ENCODE measurements at places on chromosomes 3 and 15.

DNA sequence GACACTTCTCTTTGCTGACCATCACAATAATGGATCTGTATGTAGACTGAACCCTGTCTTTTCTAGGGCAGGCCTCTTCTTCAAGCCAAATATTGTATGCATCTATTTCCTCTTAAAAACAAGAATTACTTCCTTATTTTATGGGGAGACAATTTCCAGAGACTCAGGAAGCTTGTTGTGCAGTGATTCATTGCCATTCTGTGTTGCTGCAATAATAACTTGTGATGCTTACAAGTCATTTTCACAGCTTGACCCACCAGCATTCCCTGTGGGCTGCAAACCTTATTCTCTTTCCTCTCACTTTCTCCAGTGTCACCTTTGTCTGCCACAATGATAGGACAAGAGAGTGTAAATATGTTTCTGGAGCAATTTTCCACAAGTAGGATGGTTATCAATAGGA is 276.7 kb upstream of the SGO1 start:
- DNase-seq: no peak

DNA sequence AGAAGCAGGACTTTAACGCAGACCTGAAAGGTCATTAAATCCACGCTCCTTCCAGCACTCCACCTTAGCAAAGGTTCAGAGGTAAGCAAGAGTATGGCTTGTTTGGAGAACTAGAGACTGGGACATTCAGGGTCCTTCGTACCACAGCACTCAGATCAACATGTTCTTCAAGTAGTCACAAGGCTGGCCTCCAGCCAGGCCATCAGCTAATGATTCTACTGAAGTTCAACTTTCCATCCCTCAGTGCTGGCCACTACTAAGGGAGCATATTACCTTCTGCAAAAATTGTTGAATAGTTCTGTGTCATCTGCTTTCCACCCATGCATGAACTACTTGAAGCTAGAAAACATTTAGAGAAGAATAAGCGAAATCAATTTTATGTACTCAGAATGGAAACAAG is 17.6 kb downstream of the CD200R1L start:
- no peak for DNase-seq

GRCh38 chr15:40563426-40563825 is 1.4 kb downstream of the CCDC32 start:
- DNase-seq: no peak

DNA sequence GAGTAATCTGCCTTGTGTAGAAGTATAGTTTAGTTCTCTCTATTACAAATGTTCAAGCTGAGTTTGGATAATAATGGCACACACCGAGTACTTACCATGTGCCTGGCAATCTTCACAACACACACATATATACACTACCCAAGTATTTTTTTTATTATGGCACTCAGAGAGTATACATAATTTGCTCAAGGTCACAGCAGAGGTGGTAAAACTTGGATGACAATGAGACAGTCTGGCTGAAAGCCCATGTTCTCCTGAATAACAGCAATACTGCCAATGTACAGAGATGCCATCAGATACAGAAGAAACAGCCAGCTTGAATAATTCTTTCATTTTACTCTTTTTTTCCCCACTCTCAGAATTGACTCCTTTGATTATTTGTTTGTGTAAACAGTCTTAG is 460.0 kb downstream of the CNTN6 start:
- DNase-seq: no peak

- no peak for DNase-seq
Observed at GRCh38 chr15:70793694-70794093, 30.3 kb upstream of the UACA start.

DNA sequence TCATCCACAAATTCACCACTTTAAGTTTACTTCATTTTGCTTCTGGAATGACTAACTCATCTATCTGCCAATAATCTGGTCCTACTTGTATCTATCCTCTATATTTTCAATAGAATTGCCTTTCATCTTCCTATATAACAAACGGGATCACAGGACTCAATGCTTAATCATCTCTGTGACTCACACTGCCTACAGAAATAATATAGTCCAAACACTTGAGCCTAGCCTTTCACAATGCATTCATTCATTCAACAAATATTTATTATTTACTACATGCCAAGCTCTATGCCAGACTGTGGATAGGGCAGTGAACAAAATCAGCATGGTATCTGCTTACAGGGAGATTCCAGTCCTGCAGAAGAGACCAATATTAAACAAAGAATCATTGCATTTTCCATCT is 16.6 kb upstream of the AGTR1 start:
- peak; percentile 3 for DNase-seq

- DNase-seq: no peak
Observed at GRCh38 chr3:190051641-190052040, 69.1 kb downstream of the P3H2 start.
